ENCODE measurements at places on chromosomes 4 and X. TPM values are rescaled to one million over a fixed set of nuclear protein-coding genes. Genes with fewer than 3 reads are reported as not detected.

- no peaks in the 10 kb centered on the region for H3K4me1 ChIP-seq
- no peak overlapping the region for H3K4me3 ChIP-seq
- no peaks in the 10 kb centered on the region for H3K27me3 ChIP-seq
- H3K36me3 ChIP-seq: no peaks in the 10 kb centered on the region
- H3K27ac ChIP-seq: no peak overlapping the region
These were observed 534.8 kb upstream of the HTR2C start for GRCh38 chrX:114049063-114049462.

Gene RBM46
- total RNA-seq: not detected

Gene SLC16A2
- 18.3 TPM for total RNA-seq

DNA sequence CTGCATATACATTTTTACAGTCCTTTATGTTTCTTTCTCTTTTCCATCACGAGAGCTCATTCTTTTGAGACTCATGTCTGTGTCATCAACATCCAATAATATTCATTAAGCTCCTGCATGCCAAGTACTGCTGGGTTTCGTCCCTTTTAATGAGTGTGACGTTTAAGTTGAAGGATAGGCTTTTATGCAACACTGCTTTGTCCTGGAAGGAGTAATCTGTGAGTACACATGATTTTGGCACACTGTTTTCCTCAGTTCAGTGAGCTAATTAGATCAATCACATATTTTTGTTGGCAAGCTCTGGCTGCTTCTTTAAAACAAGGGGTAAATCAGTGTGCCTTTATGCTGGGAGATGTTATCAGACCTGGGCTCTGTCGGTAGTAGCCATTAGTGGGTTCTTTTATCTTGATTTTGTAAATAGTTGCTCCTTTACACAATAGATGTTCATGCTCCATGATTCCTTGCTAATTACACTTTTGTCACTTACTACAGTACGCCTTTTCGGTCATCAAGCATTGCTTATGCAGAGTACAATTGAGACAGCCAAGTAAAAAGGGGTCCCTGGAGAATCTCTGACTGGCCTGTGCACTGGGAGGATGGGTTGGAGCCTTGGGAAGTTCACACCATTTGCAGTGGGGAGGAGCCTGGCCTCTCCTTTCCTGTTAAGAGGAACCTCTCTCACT, 132.6 kb downstream of the FHIP1A start:
- peaks cover 45% of the 10 kb centered on the region for H3K4me1 ChIP-seq
- no peaks in the 10 kb centered on the region for H3K27me3 ChIP-seq
- H3K36me3 ChIP-seq: no peaks in the 10 kb centered on the region
- peak overlapping the region; percentile 88 for H3K27ac ChIP-seq

GRCh38 chr4:1462768-1463075, 56.5 kb upstream of the NKX1-1 start:
- H3K4me1 ChIP-seq: peaks cover 4% of the 10 kb centered on the region
- H3K4me3 ChIP-seq: no peak overlapping the region
- peaks cover 4% of the 10 kb centered on the region for H3K36me3 ChIP-seq

DNA sequence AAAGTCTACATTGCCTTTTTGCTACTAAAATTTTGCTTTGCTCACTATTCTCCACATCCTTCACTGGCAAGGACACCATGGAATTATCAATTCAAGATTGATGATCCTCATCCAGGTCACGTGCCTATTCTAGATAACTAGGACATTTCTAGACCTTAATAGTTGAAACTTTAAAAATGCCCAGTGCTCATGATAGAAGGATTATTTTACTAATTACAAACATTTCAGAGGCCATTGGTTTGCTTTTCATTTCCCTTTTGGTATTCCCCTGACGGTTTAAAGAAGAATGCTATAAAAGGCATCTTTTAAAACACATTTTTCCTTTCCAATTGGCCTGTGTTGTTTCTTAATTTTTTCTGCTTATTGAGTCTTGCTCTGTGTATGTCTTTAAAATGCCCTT, 249.4 kb downstream of the NDST4 start:
- no peaks in the 10 kb centered on the region for H3K27me3 ChIP-seq
- H3K4me1 ChIP-seq: no peaks in the 10 kb centered on the region

DNA sequence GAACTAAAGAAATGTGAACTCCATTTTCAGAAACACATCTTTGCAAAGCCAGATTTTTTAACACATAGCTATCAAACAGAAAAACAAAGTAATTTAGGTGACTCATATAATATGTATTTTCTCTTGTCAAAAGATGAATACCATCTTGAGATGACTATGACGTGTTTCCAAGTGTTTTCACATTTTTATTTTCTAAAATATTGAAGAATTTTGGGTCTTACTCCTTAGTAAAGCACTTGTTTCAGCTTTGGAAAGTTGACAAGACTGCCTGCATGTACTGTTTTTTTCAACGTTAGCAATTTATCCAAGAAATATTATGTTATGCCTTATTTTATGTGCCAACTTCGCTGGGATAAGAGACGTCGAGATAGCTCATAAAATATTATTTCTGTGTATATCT, 733.9 kb upstream of the EPHA5 start:
- no peak overlapping the region for H3K4me3 ChIP-seq
- H3K27me3 ChIP-seq: no peaks in the 10 kb centered on the region
- no peak overlapping the region for H3K27ac ChIP-seq
- peaks cover 16% of the 10 kb centered on the region for H3K4me1 ChIP-seq
- H3K36me3 ChIP-seq: no peaks in the 10 kb centered on the region

DNA sequence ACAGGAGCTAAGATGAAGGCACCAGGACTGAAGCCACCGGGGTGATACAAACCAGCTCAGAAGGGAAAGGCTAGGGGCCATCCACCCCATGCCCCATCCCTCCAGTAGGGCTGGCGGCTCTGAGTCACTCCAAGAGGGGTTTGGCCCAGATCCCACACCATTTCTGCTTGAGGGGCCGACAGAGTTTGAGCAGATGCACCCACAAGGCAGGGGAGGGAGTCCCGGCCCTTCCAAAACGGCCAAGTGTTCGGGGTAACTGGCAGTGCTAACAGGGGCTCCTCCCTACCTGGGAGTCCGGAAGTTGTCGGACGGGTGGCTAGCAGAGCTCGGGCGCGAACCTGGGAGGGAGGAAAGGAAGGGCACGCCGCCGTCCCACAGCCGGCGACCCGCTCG, 412 bp downstream of the SLC10A3 start:
- H3K27ac ChIP-seq: peak overlapping the region; percentile 88
- peaks cover 4% of the 10 kb centered on the region for H3K36me3 ChIP-seq
- peak overlapping the region; percentile 78 for H3K4me3 ChIP-seq
- H3K27me3 ChIP-seq: no peaks in the 10 kb centered on the region

GRCh38 chr4:43238008-43238407, 345.5 kb downstream of the GRXCR1 start:
- DNase-seq: no peak
- H3K36me3 ChIP-seq: no peaks in the 10 kb centered on the region
- H3K4me1 ChIP-seq: no peaks in the 10 kb centered on the region
- no peak overlapping the region for H3K27ac ChIP-seq
- peaks cover 5% of the 10 kb centered on the region for H3K27me3 ChIP-seq

GRCh38 chr4:81472281-81473182, 825 bp upstream of the RASGEF1B start:
- peaks cover 23% of the 10 kb centered on the region for H3K4me1 ChIP-seq
- peak overlapping the region; percentile 75 for H3K4me3 ChIP-seq
- peak overlapping the region; percentile 52 for H3K27ac ChIP-seq

GRCh38 chr4:183507925-183508696, 3.3 kb downstream of the ING2 start:
- DNase-seq: no peak
- H3K27me3 ChIP-seq: no peaks in the 10 kb centered on the region
- H3K27ac ChIP-seq: no peak overlapping the region
- H3K36me3 ChIP-seq: peaks cover 12% of the 10 kb centered on the region
- no peak overlapping the region for H3K4me3 ChIP-seq
- peaks cover 23% of the 10 kb centered on the region for H3K4me1 ChIP-seq

Gene SPIN2A
- 2.3 TPM for total RNA-seq

DNA sequence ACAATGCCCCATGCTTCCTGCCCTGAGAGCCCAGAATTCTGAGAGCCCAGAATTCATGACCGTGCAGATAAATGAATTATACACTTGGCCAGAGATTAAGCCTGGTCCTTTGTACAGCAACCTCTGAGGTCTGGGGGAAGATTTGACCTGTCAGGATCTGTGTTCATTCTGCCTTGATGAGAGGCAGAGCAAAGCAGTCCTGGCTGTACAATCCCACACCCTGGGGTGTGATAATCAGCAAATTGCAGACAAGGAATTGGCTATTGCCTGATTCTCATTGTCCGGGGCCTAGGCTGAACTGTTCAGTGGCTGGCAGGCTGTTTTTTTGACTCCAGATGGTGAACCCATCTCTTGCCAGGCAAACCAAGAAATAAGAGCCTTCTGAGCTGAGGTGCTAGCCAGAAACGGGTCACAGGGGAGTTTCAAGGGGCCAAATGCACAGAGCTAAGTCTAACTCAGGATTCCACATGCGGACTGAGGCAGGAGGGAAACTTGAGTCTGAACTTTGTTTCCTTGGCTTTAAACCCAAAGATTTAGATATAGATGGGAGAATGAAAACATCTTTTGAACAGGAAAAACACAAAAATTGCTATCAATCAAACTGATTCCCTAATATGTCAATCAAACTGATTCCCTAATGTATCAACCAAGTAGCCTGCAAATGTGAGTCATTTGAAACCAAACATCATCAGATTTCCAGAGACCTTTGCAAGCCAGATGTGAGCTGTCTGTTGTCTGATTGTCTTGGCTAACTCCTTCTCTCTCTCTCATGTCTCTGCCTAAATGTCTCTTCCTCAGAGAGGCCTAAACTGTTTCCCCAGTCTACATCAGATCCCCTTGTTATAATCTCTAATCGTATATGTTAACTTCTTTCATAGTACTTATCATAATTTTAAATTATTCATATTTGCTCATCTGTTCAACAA, 159.3 kb downstream of the ATG4A start:
- no peaks in the 10 kb centered on the region for H3K4me1 ChIP-seq
- H3K4me3 ChIP-seq: no peak overlapping the region
- H3K27ac ChIP-seq: no peak overlapping the region

- H3K36me3 ChIP-seq: no peaks in the 10 kb centered on the region
- no peaks in the 10 kb centered on the region for H3K4me1 ChIP-seq
- peaks cover 43% of the 10 kb centered on the region for H3K27me3 ChIP-seq
- H3K27ac ChIP-seq: no peak overlapping the region
- no peak overlapping the region for H3K4me3 ChIP-seq
- DNase-seq: peak; percentile 49
These were observed 85.0 kb upstream of the ADRA2C start for GRCh38 chr4:3681191-3681590.

Gene PNMA5
- not detected for total RNA-seq

DNA sequence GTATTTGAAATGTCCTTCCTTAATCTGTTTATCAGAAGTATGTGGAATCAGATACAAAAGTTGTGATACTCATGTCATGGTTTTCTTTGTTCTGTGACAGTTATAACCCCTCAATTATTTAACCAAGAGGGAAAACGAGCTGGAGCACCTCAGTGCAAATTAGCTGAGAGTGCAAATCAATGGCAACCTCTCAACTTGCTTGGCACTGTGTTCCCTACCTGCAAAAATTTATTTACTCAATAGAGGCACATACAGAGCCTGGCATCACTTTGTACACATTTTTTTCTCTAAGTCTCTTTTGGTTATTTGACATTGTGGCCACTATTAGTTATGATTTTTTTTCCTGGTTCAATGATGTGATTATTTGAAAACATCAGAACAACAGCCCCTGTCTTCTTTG, 186.2 kb downstream of the STIM2 start:
- DNase-seq: no peak
- peaks cover 2% of the 10 kb centered on the region for H3K36me3 ChIP-seq
- H3K4me3 ChIP-seq: no peak overlapping the region
- peaks cover 63% of the 10 kb centered on the region for H3K27me3 ChIP-seq

- no peaks in the 10 kb centered on the region for H3K4me1 ChIP-seq
- H3K4me3 ChIP-seq: no peak overlapping the region
- peaks cover 13% of the 10 kb centered on the region for H3K36me3 ChIP-seq
- no peak overlapping the region for H3K27ac ChIP-seq
These were observed 207.5 kb downstream of the ANK2 start for GRCh38 chr4:113256946-113257345.

Gene IRS4
- total RNA-seq: not detected

Gene MAGEA2B
- not detected for total RNA-seq

- H3K4me1 ChIP-seq: peaks cover 35% of the 10 kb centered on the region
- peak overlapping the region; percentile 89 for H3K27ac ChIP-seq
- DNase-seq: no peak
These were observed 206.2 kb downstream of the TENM3 start for GRCh38 chr4:182449186-182449929.

Gene CENPVL3
- not detected for total RNA-seq

Gene FAT1
- total RNA-seq: 663 TPM

DNA sequence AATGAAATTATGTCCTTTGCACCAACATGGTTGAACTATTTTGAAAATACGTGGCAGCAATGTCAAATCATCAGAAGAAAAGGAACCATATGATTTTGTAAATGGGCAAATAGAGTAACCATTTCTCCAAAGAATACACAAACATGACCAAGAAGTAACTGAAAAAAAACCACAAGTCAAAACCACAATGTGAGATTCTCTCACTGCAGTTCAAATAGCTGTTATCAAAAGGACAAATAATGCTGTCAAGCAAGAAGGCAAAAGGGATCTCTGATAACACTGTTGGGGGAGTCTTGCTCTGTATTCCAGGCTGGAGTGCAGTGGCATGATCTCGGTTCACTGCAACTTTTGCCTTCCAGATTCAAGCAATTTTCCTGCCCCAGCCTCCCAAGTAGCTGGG, 280.8 kb upstream of the ZCCHC13 start:
- peaks cover 14% of the 10 kb centered on the region for H3K4me1 ChIP-seq
- DNase-seq: no peak
- H3K27me3 ChIP-seq: no peaks in the 10 kb centered on the region
- H3K27ac ChIP-seq: no peak overlapping the region

Gene ANK2
- total RNA-seq: 71.2 TPM

DNA sequence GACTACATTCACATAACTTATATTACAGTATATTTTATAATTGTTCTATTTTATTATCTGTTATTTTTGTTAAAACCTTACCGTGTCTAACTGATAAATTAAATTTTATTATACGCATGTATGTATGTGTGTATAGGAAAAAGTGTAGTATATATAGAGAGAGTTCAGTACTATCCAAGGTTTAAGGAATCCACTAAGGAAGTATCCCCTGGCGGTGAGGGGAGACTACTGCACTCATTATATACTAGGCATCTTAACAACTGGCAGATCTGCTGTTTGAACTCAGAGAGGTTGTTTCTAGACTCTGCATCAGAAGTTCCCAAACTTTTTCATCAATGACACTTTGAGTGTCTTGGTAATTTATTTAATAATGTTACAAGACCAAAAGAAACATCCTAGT, 70.9 kb downstream of the NDST4 start:
- no peak for DNase-seq
- H3K4me1 ChIP-seq: no peaks in the 10 kb centered on the region
- no peak overlapping the region for H3K4me3 ChIP-seq
- H3K27me3 ChIP-seq: no peaks in the 10 kb centered on the region
- no peak overlapping the region for H3K27ac ChIP-seq
